ENCODE measurements at places on chromosomes 6 and 20.
A peak's percentile ranks its signal among the peaks of the same experiment; 100 is the strongest.

DNA sequence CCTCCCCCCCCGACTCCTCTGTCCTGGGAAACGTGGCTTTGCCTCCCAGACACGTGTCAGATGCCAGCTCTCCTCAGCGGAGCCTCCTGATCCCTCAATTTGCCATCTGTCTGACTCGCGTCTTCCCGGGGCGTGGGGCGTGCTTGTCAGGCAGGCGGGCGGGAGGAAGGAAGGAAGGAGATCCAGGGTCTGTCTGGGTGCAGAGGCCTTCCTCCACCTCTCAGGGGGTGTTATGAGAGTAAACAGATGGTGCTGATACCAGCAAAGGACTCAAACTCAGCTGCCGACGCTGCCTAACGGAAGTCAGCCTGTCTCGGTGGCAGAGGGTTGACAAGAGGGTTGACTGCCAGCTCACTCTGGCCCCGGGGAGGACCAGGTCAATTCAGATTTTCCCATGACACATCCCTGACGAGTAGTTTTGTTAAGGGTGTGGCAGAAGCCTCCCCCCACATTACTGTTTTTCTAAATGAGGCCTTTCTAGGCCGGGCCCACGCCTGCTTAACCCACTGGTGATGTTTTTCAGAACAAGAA, 17.0 kb downstream of the UQCC2 start:
- peak; percentile 79 for DNase-seq

DNA sequence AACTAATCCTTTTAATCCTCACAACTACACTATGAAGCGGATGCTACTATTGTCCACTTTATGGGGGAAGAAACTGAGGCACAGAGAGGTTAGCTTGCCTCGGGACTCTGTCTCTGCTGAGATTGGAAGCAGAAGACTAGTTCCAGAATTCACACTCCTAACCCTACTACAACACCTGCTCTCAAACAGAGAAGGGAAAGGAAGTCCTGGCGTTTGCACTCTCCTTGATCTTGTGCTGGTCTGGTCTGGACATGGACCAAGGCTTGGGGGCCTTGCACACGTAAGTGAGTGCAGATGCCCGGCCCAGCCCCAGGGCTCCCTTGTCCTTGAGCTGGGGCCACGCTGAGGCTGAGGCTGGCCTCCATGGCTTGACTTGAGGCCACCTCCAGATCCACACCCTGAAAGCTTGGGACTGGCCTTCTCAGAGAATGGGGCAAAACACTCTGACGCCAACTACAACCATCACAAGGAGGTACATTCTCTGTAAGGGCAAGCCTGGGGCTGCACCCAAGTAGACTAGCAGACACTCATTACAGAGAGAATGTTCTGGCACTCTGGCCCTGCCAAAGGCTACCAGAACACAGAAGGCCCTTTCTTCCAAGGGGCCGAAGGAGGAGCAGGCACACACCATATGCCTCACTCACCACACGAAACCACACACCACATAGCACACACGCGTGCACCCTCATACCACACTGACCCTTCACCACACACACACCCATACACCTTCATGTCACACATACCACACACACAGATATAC, 33.3 kb upstream of the EZR start:
- no peak for DNase-seq

- no peak for DNase-seq
These were observed 869.9 kb downstream of the KIF16B start for GRCh38 chr20:15703171-15703911.

- no peak for DNase-seq
These were observed 489.5 kb upstream of the CITED2 start for GRCh38 chr6:139863964-139864363.

GRCh38 chr6:150255840-150256239, 113.0 kb upstream of the IYD start:
- no peak for DNase-seq

DNA sequence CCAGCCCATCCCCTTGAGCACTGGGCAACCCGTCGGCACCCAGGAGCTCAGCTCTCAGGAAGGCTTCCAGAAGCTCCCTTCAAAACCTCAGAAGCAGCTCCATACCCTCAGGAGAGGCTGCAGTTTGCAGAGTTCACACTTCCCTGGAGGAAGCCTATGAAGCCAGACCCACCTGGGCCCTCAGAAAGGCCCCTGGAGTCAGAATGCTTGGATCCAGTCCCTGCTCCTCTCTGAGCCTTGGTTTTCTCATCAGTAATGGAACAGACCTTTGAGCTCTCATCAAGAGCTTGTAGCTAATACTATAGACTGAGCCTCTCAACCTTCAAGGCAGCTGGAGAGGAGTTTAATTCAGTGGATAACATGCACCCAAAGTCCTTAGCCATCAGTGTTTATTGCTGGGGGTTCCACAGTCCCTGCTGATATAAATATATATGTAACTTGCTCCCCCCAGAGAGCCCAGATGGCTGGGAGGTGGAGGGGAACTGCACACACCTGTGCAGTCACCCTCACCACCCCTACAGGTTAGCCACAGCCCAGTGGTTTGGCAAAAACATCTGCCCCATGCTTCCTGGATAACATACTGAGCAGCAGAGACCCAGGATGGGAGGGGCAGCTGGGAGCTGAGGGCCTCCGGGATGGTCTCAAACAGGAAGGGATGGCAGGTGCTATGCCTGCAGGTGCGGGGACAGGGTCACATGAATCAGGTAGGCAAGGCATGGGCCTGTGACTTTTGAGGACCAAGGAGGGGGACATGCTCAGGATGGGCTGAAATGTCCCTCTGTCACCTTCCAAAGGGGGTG, 120.1 kb downstream of the SNX5 start:
- DNase-seq: no peak

DNA sequence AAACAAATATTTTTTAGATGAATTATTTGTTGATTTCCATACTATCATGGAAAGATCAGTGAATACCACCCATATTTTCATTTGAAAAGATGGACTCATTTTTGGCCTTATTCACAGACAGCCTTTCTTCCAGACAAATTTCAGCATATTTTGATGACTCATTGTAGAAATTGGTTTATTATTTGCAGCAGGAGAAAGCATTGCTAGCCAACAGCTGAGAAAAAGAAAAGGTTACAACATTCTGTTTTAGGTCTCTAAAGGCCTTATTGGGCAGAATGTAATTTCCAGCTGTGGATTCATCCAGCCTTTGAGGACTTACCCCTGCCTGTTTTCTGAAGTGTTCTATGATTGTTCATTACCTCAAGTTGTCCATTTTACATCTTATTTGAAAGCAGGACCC, 201.9 kb downstream of the PLCB4 start:
- DNase-seq: no peak

- DNase-seq: no peak
These were observed 277.0 kb downstream of the CDKAL1 start for GRCh38 chr6:20811109-20811761.

DNA sequence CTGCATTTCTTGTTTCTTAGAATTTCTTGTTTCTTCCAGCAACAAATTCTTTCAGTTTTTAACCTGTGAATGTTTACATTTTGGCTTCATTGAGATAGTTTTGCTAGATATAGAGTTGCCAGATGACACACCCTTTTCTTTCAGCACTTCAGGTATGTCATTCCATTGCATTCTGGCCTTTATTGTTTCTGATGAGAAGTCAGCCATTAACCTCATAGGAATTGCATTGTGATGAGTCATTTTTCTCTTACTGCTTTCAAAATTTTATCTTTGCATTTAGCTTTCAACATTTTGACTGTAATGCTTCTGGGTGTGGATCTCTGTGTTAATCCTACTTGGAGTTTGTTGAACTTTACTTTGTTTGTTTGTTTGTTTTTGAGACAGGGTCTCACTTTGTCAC, 440.3 kb upstream of the HS3ST5 start:
- no peak for DNase-seq

- DNase-seq: peak; percentile 89
These were observed 139.8 kb downstream of the OR2B2 start for GRCh38 chr6:27772261-27773001.

DNA sequence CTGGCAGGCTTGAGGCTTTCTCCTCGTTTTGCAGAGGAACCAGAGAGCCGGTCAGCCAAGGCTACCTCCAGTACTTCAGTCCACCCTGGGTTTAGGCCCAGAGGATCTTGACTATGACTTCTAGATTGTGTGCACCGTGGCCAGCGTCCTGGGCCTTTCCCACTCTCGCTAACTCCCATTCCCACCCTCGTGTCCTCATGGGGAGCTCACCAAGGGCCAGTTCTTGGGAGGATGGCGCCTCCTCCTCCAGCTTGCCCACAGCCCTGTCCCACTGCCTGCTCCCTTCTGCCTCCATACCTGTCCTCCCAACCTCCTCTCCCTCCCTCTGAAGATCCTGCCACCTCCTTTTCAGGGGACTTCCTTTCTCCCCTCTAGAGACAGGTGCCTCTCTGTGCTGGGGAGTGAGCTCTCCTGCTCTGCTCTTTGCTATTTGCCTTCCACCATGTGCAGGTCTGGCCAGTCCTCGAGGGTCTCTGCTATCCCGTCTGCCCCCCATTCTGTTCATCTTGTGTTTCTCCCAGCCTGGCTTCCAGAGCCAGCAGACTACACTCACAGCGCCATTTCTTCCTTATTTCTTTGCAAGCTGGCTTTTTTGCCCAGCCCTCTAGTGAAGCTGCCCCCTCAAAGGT, 4.4 kb upstream of the SYNJ2 start:
- no peak for DNase-seq

GRCh38 chr6:159639721-159640120, 53.3 kb downstream of the SOD2 start:
- no peak for DNase-seq

GRCh38 chr6:93677264-93677965, 258.1 kb upstream of the EPHA7 start:
- DNase-seq: no peak

- DNase-seq: no peak
These were observed 100.6 kb downstream of the CRYBG1 start for GRCh38 chr6:106461084-106461483.

DNA sequence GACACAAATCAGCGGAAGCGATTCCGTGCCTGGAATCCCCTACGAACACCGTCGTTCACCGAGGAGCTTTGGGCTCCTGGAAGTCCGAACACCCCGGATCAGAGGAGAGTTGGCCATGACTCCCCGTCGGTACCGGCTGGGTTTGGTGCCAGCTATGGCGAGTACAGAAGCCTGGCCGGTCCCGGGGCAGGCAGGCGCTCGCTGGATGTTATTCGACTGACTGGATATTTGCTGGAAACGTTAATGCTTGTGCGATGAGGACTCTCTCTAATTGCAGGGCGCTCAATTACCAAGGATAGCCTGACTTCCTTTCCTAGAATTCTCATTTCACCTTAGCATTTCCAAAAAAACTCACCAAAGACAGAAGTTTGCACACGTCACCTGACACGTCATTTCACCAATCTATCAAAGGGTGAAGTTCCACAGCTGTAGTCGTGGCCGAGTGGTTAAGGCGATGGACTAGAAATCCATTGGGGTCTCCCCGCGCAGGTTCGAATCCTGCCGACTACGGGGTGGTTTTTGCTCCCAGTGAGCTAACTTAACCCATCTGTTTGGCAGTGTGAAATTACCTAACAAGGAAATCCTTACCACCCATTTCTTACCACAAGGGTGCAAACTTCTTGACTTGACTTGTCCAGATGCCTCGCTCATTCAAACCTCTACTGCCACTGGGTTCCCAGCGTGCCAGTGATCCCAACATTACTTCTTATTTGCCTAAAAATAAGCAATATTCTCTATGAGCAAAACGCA, 22.7 kb upstream of the ZNF184 start:
- peak; percentile 81 for DNase-seq

GRCh38 chr6:11711984-11712711, 66.5 kb downstream of the ADTRP start:
- peak; percentile 63 for DNase-seq

DNA sequence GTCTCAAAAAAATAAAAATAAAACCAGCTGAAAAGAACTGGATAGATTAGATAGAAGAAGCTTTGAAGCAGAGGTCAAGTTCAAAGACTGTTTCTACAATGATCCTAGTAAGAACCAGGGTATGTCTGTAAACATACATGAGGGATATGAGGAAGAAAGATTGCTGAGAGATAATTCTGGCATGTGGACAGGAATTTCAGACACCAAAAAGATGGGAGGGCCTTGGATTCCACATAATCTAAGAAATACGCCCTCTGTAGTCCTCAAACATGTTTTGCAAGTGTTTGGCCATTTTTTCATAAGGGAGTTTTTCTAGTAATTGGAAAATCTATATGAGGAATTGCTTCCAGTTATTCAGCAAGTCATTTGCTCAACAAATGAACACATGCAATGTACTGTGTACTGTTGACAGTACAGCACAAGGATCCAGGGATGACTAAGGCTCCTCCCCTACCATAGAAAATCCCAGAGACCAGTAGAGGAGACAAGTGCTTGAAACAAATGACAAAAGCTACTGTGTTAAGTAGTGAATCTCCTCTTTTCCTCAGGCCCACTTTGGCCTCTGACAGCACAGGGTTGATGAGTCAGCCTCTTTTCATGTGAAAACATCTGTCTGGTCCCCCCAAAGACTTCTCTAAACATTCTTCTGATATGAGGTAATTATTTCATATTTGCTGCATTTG, 795.9 kb downstream of the MAFB start:
- DNase-seq: no peak

All from stimulated activated CD4-positive, alpha-beta T cell treated with anti-CD3 and anti-CD28 coated beads, Interleukin-4, amount 100 ng/mL, for 24 hours (primary cell).